ENCODE measurements at places on chromosomes 4 and X. TPM values are rescaled to one million over a fixed set of nuclear protein-coding genes. Genes with fewer than 3 reads are reported as not detected.

DNA sequence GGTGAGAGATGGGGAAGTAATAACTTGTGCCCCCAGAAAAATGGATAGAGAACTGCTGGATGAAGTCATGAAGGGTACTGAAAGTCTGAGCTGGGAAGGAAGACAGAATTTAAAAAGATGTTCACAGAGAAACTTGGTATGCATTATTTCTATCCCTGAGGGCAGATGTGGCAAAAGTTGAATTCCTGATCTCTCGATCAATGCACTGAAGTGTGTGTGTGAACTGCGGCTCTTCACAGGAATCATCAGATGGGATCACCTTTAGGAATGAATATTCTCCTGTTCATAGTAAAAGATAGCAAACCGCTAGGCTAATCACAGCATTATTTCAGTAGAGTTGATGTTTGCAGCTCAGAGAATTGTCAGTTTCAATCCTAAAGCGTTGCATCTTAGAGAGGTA, 86.4 kb downstream of the ELOVL6 start:
- no peak for DNase-seq

DNA sequence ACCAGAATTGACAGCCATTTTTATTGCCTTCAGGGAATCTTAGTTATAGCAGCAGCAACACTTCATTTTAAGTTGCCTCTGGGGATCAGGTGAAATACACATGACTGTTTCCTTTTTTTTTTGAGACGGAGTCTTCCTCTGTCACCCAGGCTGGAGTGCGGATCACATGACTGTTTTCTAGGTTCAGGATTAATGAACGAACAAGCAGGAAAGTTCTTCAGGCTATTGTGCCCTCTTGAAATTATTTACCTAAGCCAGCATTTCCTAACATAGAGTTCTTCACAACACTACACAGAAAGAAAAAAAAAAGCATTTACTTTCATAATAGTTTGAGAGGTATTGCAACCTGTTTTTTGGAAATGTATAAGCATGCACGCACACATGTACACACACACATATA, 2032.8 kb downstream of the PCDH7 start:
- no peak for DNase-seq

DNA sequence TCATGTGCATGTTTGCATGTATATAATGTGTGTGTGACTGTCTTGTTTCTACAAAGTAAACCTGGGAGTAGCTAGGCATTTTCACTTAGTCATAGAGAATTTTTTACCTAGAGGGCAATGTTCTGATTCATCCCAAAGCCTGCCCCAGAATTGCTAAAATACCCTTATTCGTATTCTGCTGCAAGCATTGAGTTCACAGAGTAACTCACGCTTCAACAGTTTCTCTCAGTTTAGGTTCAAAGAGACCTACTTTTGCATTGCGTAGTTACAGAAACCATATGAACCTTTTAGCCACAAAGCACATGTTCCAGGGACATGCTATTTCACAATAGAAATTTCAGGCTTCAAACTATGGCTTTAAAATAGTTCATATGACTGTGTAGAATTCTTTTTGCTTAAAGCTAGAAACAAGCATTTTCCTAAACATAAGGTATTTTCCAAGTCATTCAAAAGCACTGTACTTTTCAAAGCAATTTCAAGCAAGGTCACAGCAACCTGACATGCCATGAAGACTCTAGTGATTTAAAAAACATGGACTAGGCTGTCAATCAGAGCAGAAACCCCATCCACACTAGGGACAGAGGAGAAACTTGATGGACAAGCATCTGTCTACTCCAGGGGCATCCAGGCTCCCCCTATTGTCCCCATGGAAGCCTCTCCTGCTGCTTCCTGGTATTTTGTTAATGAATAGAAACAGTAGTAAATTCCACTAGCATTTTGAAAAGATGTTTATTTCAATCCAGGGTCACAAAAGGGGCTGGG, 81.5 kb upstream of the MAPK10 start:
- no peak for DNase-seq

GRCh38 chrX:147978931-147979330, 2.2 kb upstream of the FMR1NB start:
- no peak for DNase-seq

GRCh38 chr4:81166458-81167160, 48.4 kb downstream of the PRKG2 start:
- DNase-seq, result no peak

GRCh38 chr4:185775792-185776555, 36.0 kb downstream of the SORBS2 start:
- DNase-seq, result no peak

DNA sequence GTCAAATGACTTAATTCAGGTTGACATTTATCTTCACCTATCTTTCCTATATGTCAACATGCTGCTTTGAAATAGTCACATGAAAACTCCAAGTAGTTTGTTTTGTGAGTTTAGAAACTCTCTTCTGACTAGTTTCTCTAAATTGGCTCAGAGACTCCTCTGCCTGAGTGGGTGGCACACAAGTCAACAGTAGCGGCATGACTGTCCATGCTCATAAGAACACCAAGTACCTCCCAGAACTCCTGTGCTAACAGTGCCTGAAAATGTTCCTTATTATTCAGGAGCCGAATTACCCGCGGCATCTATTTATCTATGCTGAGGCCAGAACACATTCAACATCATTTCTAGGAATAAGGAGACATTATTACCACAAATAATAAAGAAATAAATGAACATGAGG, 116.3 kb downstream of the SORBS2 start:
- DNase-seq, result no peak

PSAPL1 gene
- not detected for total RNA-seq

- no peak for DNase-seq
Measured at GRCh38 chr4:72641611-72642010, 72.6 kb upstream of the ADAMTS3 start.

MXD4 gene
- 75.4 TPM for total RNA-seq

TXK gene
- total RNA-seq, result 2.3 TPM

UNC5C gene
- total RNA-seq, result 11.2 TPM

All from aorta (tissue), 5 donors.